ENCODE measurements at places on chromosomes 16 and 17. TPM values are rescaled to one million over a fixed set of nuclear protein-coding genes. Genes with fewer than 3 reads are reported as not detected.

DNA sequence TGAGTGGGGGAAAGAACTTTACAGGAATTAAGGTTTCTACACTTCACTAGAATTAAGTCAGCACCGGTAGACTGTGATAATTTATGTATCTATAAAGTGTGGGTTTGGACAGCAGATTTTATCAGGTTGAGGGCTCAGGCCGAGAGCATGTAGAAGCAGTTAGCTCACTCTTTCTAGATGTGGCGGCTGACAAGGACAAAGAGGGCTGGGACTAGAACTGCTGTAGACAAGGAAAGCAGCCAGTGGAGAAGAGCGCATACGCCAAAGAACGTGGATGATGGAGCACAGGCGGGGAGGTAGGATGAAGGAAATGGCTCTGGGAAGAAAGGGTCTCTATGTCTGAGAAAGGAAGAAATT is 504 bp upstream of the GOSR1 start:
- no peak for DNase-seq

GRCh38 chr16:22326771-22327445 is 29.7 kb downstream of the POLR3E start:
- no peak for DNase-seq

RNF157 gene
- total RNA-seq = 0.61 TPM

DUS2 gene
- 11.1 TPM for total RNA-seq

MRC2 gene
- 9.0 TPM for total RNA-seq
